ENCODE measurements at places on chromosomes 2 and 18.
A peak's percentile ranks its signal among the peaks of the same experiment; 100 is the strongest.

DNA sequence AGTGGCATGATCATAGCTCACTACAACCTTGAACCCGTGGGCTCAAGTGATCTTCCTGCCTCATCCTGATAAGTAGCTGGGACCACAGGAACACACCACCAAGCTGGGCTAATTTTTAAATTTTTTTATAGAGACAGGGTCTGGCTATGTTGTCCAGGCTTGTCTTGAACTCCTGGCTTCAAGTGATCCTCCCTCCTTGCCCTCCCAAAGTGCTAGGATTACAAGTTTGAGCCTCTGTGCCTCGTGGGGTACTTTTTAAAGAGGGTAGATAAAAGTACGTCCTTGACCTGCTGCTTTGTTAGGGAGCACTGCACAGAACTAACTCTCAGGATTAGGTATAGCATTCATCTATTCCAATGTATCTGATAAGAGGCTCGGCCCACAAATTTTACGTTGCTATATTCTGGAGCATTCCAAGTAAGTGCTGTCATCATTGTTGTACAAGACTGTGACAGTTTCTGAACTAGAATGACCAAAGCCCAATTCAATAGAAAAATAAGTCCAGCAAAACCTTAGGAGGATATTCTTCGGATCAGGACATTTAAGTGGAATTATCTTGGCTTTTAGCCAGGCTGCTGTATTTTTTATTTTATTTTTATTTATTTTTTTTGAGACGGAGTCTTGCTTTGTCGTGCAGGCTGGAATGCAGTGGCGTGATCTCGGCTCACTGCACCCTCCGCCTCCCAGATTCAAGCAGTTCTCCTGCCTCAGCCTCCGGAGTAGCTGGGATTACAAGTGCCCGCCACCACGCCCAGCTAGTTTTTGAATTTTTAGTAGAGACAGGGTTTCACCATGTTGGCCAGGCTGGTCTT, 4.1 kb downstream of the MTCL1 start:
- no peak overlapping the region for H3K27ac ChIP-seq
- H3K4me1 ChIP-seq, result peaks cover 8% of the 10 kb centered on the region
- no peak for DNase-seq
- peaks cover 42% of the 10 kb centered on the region for H3K27me3 ChIP-seq
- peaks cover 1% of the 10 kb centered on the region for H3K36me3 ChIP-seq

- no peaks in the 10 kb centered on the region for H3K27me3 ChIP-seq
- H3K4me1 ChIP-seq, result peaks cover 35% of the 10 kb centered on the region
- no peak overlapping the region for H3K4me3 ChIP-seq
- H3K36me3 ChIP-seq, result no peaks in the 10 kb centered on the region
- no peak overlapping the region for H3K27ac ChIP-seq
- no peak for DNase-seq
These were observed 17.1 kb downstream of the ZFP36L2 start for GRCh38 chr2:43209204-43209717.

GRCh38 chr2:237667893-237668292, 40.5 kb downstream of the LRRFIP1 start:
- H3K4me3 ChIP-seq, result no peak overlapping the region
- H3K27ac ChIP-seq, result no peak overlapping the region
- peaks cover 12% of the 10 kb centered on the region for H3K4me1 ChIP-seq
- H3K27me3 ChIP-seq, result peaks cover 7% of the 10 kb centered on the region
- H3K36me3 ChIP-seq, result no peaks in the 10 kb centered on the region

DNA sequence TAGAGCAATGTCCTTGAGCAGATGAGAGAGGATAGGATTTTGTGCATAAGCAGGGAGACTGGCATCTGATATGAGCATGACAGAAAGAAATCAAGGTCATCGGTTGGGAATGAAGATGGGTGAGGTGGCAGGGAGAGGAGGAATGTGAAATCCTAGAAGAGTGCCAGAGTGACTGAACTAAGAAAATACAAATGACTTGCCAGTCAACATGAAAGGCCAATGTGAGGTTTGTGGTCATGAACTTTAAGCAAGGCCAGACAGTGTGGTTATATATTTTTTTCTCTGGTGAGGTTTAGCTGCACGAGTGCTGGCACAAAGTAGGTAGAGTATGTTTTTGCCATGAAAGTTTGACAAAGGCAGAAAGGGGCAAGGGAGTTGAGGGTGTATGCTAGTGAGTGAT, 21.2 kb downstream of the QPCT start:
- H3K27me3 ChIP-seq, result peaks cover 45% of the 10 kb centered on the region
- peak; percentile 34 for DNase-seq
- no peaks in the 10 kb centered on the region for H3K36me3 ChIP-seq
- H3K4me3 ChIP-seq, result no peak overlapping the region
- no peaks in the 10 kb centered on the region for H3K4me1 ChIP-seq

DNA sequence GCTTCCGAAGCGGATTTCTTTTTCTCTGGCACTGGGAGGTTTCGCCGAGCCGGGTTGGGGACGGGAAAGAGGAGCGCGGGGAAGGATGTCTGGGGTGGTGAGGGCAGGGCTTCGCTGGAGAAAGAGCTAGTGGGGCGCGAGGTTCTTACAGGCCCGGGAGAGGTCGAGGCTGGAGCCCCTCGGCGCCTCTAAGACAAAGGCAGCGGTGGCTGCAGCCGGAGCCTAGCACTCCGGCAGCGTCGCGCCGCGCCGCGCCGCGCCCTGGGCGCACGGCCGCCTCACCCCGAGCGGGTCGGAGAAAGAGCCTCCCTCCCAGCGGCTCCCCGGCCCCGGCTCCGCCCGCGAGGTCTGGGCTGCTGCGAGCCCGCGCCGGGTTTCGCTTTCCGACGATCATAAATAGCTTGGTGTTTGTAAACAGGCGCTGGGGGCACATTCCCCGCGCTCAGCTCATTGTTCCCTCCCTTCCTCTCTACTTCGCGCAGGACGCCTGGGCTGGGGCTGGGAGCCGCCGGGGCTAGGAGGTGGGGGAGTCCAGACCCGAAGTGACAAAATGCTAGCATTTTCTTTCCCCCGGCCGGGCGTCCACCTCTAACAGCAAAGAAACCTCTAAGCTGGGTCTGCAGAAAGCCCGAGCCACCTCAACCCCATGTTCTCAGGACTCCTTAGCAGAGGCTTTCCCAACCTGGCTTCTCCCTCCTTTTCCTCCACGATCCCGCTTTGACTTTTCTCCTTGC, 813 bp upstream of the MEIS1 start:
- H3K27me3 ChIP-seq, result peaks cover 84% of the 10 kb centered on the region
- H3K4me3 ChIP-seq, result peak overlapping the region; percentile 82
- H3K4me1 ChIP-seq, result peaks cover 45% of the 10 kb centered on the region

DNA sequence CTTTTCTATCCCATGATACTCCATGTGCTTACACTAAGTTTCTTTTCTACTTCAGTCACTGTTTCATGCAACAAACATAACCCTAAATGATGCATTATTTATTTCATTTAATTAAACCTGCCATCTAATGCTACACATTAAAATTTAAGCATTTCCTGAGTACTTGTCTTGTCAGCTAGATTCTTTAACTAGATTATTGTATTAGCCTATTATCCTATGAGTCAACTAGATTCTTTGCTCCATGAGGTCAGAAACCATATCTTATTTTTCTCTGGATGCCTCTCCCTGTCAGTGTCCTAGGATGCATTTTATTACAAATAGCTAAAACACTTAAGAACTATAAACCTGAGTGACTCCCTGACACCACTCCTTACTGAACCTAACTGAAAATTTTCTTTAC, 652.4 kb downstream of the SLC4A3 start:
- H3K4me3 ChIP-seq, result no peak overlapping the region
- no peaks in the 10 kb centered on the region for H3K36me3 ChIP-seq
- no peak for DNase-seq
- H3K27me3 ChIP-seq, result no peaks in the 10 kb centered on the region

GRCh38 chr2:64338910-64339500, 115.0 kb upstream of the LGALSL start:
- peaks cover 6% of the 10 kb centered on the region for H3K4me1 ChIP-seq
- DNase-seq, result peak; percentile 53
- H3K27me3 ChIP-seq, result peaks cover 7% of the 10 kb centered on the region

GRCh38 chr2:240462707-240463273, 27.3 kb downstream of the GPC1 start:
- H3K4me3 ChIP-seq, result no peak overlapping the region
- no peak for DNase-seq
- H3K36me3 ChIP-seq, result no peaks in the 10 kb centered on the region
- H3K27ac ChIP-seq, result no peak overlapping the region

DNA sequence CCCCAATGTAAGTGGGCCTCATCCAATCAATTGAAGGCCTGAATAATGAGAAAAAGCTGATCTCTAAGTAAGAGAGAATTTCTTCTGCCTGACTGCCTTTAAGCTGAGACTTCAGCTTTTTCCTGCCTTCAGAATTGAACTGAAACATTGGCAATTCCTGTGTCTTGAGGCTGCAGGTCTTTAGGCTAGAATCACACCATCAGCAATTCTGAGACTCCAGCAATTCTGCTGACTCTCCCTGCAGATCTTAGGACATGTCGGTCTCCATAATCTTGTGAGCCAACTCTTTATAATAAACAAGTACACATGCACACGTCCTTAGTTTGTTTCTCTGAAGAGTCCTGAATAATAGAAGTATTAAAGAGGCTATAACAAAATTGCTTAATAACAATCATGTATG, 209.1 kb downstream of the FSIP2 start:
- DNase-seq, result no peak
- no peak overlapping the region for H3K4me3 ChIP-seq
- H3K36me3 ChIP-seq, result peaks cover 3% of the 10 kb centered on the region
- no peak overlapping the region for H3K27ac ChIP-seq
- no peaks in the 10 kb centered on the region for H3K27me3 ChIP-seq

GRCh38 chr2:133993160-133993559, 260.7 kb upstream of the MGAT5 start:
- H3K36me3 ChIP-seq, result no peaks in the 10 kb centered on the region
- no peak for DNase-seq
- peaks cover 10% of the 10 kb centered on the region for H3K27me3 ChIP-seq
- H3K4me3 ChIP-seq, result no peak overlapping the region
- no peaks in the 10 kb centered on the region for H3K4me1 ChIP-seq

GRCh38 chr2:111702804-111703196, 181.2 kb downstream of the ANAPC1 start:
- H3K4me3 ChIP-seq, result peak overlapping the region; percentile 24
- no peak for DNase-seq
- peaks cover 15% of the 10 kb centered on the region for H3K27me3 ChIP-seq
- no peak overlapping the region for H3K27ac ChIP-seq
- H3K36me3 ChIP-seq, result no peaks in the 10 kb centered on the region

GRCh38 chr2:7205151-7205830, 288.1 kb downstream of the RNF144A start:
- H3K4me3 ChIP-seq, result no peak overlapping the region
- no peak for DNase-seq
- no peaks in the 10 kb centered on the region for H3K36me3 ChIP-seq
- H3K27me3 ChIP-seq, result no peaks in the 10 kb centered on the region

DNA sequence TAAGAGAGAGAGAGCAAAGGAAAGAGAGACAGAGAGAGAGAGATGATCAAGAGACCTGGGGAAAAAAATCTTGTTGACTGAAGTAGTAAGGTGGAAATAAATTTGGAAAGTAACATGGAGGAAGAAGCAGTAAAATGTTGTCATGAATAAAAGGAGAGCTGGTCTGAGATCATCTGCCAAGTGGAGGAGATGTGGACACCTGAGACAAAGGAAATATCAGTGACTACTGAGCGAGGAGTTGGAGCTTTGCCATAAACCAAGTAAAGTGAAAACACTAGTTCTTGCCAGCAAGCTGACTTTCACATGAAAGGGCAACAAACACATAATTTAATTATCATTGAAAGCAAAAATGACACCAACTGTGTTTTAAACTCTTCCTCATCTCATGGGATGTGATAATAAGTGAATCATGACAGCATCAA, 49.0 kb upstream of the DSG1 start:
- DNase-seq, result no peak
- H3K4me1 ChIP-seq, result no peaks in the 10 kb centered on the region
- H3K27ac ChIP-seq, result peak overlapping the region; percentile 74
- no peaks in the 10 kb centered on the region for H3K36me3 ChIP-seq

DNA sequence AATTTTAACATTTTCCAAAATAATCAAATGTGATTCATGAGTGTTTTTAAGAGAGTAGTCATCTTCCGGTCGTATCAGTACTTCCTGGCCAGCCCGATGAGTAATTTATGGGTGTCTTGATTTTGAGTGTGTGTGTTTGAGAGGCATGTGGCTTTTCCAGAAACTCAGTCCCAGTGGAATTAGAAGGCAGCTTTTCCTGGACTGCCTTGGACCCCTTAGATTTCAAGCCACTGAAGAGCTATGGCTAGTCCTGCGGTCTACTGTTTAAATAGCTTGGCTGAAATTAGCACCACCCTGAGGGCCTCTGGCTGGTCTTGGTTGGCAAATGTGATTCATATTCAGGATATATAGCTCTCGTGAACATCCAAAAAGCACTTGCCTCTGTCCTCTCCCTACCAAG, 59.4 kb downstream of the HK2 start:
- H3K36me3 ChIP-seq, result peaks cover 22% of the 10 kb centered on the region
- DNase-seq, result no peak
- no peaks in the 10 kb centered on the region for H3K4me1 ChIP-seq
- no peak overlapping the region for H3K4me3 ChIP-seq
- H3K27me3 ChIP-seq, result no peaks in the 10 kb centered on the region

DNA sequence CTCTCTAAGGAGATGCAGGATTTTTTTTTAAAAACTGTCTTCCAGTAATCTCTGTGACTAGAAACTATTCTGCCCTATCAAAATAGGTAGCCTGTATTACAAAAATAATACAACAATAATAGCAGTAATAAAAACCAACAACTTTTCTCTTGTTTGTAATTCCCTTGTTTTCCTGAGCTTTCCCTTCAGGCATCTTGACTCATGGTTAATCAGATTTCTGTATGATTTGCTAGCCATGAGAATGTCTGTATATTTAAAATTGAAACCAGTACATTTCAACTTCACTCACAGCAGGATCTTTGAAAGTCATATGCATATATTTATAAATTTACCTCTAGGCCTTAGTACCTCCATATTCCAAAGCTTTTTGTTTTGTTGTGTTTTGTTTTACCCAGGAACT, 38.2 kb downstream of the SLC4A10 start:
- no peak overlapping the region for H3K27ac ChIP-seq
- no peaks in the 10 kb centered on the region for H3K4me1 ChIP-seq
- DNase-seq, result no peak
- H3K4me3 ChIP-seq, result no peak overlapping the region
- H3K27me3 ChIP-seq, result no peaks in the 10 kb centered on the region
- no peaks in the 10 kb centered on the region for H3K36me3 ChIP-seq

DNA sequence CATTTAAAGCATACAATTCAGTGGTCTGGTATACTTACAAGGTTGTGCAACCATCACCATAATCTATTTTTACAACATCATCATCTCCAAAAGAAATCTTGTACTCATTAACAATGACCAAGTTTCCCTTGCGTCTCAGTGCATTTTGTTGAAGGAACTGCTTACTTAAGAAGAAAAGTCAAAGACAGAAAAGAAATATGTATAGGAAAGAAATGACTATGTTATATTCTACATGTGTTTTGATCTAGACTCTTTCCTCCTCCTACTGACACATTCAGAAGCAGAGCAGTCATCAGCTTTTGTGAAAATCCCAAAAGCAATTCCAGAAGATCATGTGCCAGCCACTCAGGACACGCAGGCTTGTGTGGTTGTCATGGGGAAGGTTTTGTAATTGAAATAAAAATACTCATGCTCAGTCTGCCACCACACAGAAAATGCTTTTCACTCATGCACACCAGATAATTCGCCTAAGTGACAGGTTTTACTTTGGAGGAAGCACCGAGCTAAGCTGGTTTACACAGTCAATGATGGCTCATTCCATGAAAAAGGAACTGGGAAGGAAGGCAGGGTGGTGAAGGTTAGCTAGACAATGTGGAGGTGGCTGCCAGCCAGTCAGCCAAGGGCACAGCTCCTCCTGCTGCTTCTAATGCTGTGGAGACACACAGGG, 158.5 kb upstream of the REV1 start:
- H3K27ac ChIP-seq, result no peak overlapping the region
- no peaks in the 10 kb centered on the region for H3K4me1 ChIP-seq
- H3K4me3 ChIP-seq, result no peak overlapping the region
- no peaks in the 10 kb centered on the region for H3K27me3 ChIP-seq
- H3K36me3 ChIP-seq, result peaks cover 1% of the 10 kb centered on the region

- H3K27ac ChIP-seq, result no peak overlapping the region
- H3K4me1 ChIP-seq, result peaks cover 20% of the 10 kb centered on the region
- peak; percentile 49 for DNase-seq
These were observed 2.5 kb upstream of the CNDP2 start for GRCh38 chr18:74493689-74494088.

Data from activated T-cell treated with anti-CD3 and anti-CD28 coated beads, Interleukin-2, amount 50 U/mL, for 72 hours (primary cell).